ENCODE measurements at places on chromosomes 7 and 10. TPM values are rescaled to one million over a fixed set of nuclear protein-coding genes. Genes with fewer than 3 reads are reported as not detected.

The SPDYE16 gene
- total RNA-seq = not detected

The AEBP1 gene
- 53.0 TPM for total RNA-seq

The PRSS37 gene
- not detected for total RNA-seq

The TLX1 gene
- not detected for total RNA-seq

The FANK1 gene
- total RNA-seq = 13.3 TPM

The CCZ1 gene
- total RNA-seq = 97.0 TPM

The NEUROG3 gene
- not detected for total RNA-seq

The ZNF680 gene
- total RNA-seq = 6.6 TPM

The MYPN gene
- total RNA-seq = 14.5 TPM

The CYP26C1 gene
- total RNA-seq = not detected

The CCDC146 gene
- 0.89 TPM for total RNA-seq

The DPYSL4 gene
- 1.8 TPM for total RNA-seq

The TAS2R3 gene
- not detected for total RNA-seq

The ATRNL1 gene
- not detected for total RNA-seq

The KLF14 gene
- total RNA-seq = not detected

The CALML3 gene
- not detected for total RNA-seq

The CNNM1 gene
- total RNA-seq = 1.6 TPM

The PRKAR2B gene
- 3.2 TPM for total RNA-seq

The PRKAG2 gene
- total RNA-seq = 19.5 TPM

The DGKI gene
- 21.1 TPM for total RNA-seq

The MYL10 gene
- not detected for total RNA-seq

The PNLIPRP1 gene
- total RNA-seq = not detected

The GRM3 gene
- not detected for total RNA-seq

The CLDN15 gene
- 5.0 TPM for total RNA-seq

The NPC1L1 gene
- not detected for total RNA-seq

The DMBT1 gene
- total RNA-seq = not detected

The CHN2 gene
- not detected for total RNA-seq

The SLC18A3 gene
- total RNA-seq = not detected

The BLVRA gene
- 12.8 TPM for total RNA-seq

The ZNF25 gene
- total RNA-seq = 13.8 TPM

The STRIP2 gene
- 2.2 TPM for total RNA-seq

The VPS41 gene
- total RNA-seq = 30.6 TPM

The PCDH15 gene
- not detected for total RNA-seq

The NMT2 gene
- total RNA-seq = 28.6 TPM

The APBB1IP gene
- total RNA-seq = 9.4 TPM

The CYP2C19 gene
- not detected for total RNA-seq

The ZNF804B gene
- not detected for total RNA-seq

The GNAI1 gene
- 30.7 TPM for total RNA-seq

The RPEL1 gene
- total RNA-seq = not detected

The SCART1 gene
- 2.1 TPM for total RNA-seq

The ADRA2A gene
- total RNA-seq = 74.8 TPM

The ARF5 gene
- total RNA-seq = 269 TPM

The GALNT17 gene
- not detected for total RNA-seq

The TBXAS1 gene
- not detected for total RNA-seq

The NUTM2A gene
- total RNA-seq = 1.0 TPM

The HOGA1 gene
- total RNA-seq = not detected

The IFIT5 gene
- 25.9 TPM for total RNA-seq

The ARHGEF35 gene
- 3.4 TPM for total RNA-seq

The LRRC18 gene
- not detected for total RNA-seq

The GPR141 gene
- total RNA-seq = not detected

The CALN1 gene
- total RNA-seq = not detected

The TMEM196 gene
- not detected for total RNA-seq

The ALKBH4 gene
- 17.8 TPM for total RNA-seq

The ABCA13 gene
- 0.11 TPM for total RNA-seq

The COL17A1 gene
- total RNA-seq = not detected

The TRIL gene
- total RNA-seq = 0.32 TPM

The MACROH2A2 gene
- 14.7 TPM for total RNA-seq

The GRM8 gene
- total RNA-seq = not detected

The AGR3 gene
- total RNA-seq = not detected
